ENCODE measurements at places on chromosomes 1 and 21.

DNA sequence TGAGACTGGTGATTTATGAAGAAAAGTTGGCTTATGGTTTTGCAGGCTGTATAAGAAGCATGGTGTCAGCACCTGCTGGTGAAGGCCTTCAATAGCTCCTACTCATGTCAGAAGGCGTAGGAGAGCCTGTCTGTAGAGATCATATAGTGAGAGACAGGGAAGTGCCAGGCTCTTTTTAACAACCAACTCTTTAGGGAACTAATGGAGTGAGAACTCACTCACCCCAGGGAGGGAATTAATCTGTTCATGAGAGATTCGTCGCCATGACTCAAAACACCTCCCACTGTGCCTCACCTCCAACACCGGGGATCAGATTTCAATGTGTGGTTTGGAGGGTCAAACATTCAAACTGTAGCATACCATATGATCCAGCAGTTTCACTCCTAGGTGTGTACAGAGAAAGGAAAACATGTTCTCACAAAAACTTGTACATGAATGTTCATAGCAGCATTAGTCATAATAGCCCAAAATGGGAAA lies 72.6 kb downstream of the TTC3 start:
- DNase-seq, result no peak

DNA sequence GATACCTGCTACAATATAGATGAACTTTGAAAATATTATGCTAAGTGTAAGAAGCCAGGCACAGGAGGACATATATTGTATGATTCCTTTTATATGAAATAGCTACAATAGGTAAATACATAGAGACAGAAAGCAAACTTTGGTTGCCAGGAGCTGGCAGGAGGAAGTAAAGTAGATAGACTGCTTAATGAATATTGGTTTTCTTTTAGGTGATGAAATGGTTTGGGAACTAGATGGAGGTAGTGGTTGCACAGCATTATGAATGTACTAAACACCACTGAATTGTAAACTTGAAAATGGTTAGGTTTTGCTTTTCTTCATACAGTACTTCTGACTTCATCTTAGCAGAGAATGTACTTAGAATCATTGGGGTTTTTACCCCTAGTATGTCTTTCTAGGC lies 21.5 kb downstream of the ABCB10 start:
- DNase-seq, result peak; percentile 64

DNA sequence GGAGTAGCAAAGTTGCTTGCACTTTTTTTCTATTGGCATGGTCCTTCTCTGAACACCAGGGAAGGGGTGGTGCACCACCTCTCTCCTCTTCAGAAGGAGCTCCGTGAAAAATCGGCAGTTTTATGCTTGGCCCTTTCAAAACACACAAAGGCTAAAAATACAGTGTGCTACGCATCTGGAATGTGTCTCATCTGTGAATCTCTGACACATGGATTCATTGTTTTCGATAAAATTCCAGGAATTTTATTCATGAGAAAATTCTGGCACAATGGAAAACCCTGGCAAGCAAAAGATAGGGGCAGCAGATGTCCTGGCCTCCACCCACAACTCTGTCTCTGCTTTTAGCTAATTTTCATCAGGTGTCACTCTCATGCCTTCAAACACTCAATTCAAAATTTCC lies 42.9 kb downstream of the ERG start:
- DNase-seq, result no peak

DNA sequence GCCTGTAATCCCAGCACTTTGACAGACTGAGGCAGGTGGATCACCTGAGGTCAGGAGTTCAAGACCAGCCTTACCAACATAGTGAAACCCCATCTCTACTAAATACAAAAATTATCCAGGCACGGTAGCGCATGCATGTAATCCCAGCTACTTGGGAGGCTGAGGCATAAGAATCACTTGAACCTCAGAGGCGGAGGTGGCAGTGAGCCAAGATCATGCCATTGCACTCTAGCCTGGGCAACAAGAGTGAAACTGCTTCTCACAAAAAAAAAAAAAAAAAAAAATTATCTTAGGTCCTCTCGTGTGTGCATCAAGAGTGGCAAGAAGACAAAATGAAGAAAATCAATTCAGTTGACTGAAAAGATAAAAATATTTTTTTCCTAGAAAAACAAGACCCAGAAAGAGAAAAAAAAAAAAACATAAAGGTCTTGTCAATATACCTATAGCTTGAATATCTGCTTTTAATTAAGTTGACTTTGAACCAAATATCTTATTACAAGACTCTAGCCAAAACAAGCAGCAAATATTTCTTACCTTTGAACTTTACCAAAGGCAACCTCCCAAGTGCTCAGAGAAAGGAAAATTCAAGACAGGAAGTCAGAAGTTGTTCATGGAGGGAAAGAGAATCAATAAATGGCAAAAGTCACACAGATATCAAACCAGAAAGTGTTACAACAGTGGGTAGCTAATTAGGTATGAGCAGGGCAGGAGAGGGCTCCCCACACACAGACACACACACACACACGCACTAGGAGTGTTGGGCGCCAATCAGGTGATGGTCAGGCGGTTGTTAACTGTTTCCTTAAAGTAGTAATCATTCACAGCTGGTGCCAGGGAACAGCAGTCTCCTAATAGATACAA lies 29.6 kb downstream of the ITLN2 start:
- peak; percentile 51 for DNase-seq

- no peak for DNase-seq
Measured at GRCh38 chr1:113850127-113850796, 21.2 kb downstream of the PTPN22 start.

DNA sequence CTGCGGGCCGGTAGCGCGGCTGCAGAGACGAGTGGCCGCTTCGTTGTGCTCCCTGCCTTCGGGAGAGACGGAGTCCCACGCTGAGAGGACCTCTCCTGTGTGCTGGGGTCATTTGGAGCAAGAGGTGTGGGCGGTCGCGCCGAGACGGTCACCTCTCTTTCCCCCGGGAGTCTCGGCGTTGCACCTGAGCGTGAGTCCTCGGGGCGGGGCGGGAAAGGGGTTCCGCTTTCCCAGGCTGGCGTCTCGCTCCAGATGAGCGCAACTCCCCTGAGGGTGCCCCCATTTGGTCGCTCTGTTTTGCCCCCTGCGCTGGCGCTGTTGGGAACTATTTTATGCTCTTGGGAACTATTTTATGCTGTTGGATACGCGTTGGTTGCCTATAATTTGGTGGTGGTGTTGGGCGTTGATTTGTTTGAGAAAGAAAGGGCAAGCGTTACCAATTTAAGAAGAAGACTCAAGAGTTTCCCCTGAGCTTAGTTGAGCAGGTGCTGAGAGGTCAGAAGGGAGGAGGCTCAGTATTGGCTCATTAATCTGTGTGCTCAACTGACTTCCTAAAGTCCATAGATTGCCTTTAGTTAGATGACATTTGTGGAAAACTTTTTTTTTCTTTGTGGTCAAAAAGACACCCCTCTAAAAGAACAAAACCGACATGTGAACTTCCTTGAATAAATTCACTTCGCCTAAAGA lies 683 bp downstream of the LRRC8B start:
- no peak for DNase-seq

- DNase-seq, result no peak
Measured at GRCh38 chr1:221510793-221511503, 230.9 kb downstream of the DUSP10 start.

DNA sequence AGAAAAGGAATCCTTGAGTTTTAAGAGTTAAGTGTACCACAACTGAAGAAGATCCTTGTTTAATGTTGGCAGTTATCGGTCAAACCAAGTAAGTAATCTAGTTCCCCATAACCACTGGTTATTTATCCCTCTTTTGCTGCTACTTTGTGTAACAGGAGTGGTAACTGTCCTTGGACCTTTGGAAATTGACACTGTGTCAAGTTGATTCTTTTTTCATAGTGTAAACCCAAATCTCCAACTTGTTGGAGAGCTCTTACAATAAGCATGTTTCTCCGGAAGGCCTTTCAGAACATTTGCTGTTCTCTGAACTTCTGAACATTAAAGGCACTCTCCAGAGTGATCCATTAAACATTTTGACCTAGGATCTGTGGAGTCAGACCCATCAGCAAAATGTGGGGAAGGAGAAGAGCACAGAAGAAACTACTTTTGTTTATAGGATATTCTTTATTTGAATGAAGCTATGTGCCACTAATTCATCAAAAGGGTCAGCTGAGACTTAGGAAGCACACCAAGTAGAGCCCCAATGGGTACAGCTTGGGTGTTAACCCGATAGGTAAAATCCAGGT lies 3.9 kb downstream of the AHCYL1 start:
- DNase-seq, result no peak
